ENCODE measurements at places on chromosomes 16 and 17. TPM values are rescaled to one million over a fixed set of nuclear protein-coding genes. Genes with fewer than 3 reads are reported as not detected.

- no peaks in the 10 kb centered on the region for H3K36me3 ChIP-seq
- H3K27ac ChIP-seq = no peak overlapping the region
- H3K27me3 ChIP-seq = peaks cover 23% of the 10 kb centered on the region
- H3K4me1 ChIP-seq = no peaks in the 10 kb centered on the region
- DNase-seq = no peak
Measured at GRCh38 chr17:55705847-55706246, 16.8 kb downstream of the TMEM100 start.

DNA sequence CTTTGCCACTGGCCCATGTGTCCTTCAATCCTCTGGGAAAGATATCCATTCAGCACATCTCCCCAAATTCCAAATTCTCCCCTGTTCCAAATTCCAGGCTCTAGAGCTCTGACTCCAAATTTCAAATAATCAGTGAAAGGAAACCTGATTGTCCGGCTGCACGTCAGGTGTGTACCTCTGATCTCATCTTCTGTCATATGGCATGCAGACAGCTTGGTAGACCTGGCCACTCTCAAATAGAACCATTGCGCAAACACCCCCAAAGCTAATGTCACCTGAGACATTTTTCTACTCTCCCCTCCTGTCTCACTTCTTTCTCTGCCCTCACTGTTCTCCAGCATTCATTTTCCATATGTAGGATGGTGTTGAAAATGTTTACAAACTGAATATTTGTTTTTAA lies 337.0 kb upstream of the DYNLRB2 start:
- no peak overlapping the region for H3K4me3 ChIP-seq
- no peak overlapping the region for H3K27ac ChIP-seq
- DNase-seq = no peak
- no peaks in the 10 kb centered on the region for H3K36me3 ChIP-seq
- H3K27me3 ChIP-seq = no peaks in the 10 kb centered on the region

GRCh38 chr16:177394-177822 lies 928 bp downstream of the HBA1 start:
- H3K27ac ChIP-seq = no peak overlapping the region
- peaks cover 51% of the 10 kb centered on the region for H3K27me3 ChIP-seq
- H3K4me1 ChIP-seq = peaks cover 5% of the 10 kb centered on the region
- no peaks in the 10 kb centered on the region for H3K36me3 ChIP-seq

- peaks cover 2% of the 10 kb centered on the region for H3K4me1 ChIP-seq
- no peaks in the 10 kb centered on the region for H3K36me3 ChIP-seq
- H3K4me3 ChIP-seq = no peak overlapping the region
Measured at GRCh38 chr17:75633486-75634375, 497 bp downstream of the SMIM5 start.

GRCh38 chr17:27893841-27894503 lies 807 bp upstream of the LYRM9 start:
- H3K27me3 ChIP-seq = peaks cover 34% of the 10 kb centered on the region
- DNase-seq = no peak
- H3K27ac ChIP-seq = no peak overlapping the region
- H3K36me3 ChIP-seq = peaks cover 2% of the 10 kb centered on the region

DNA sequence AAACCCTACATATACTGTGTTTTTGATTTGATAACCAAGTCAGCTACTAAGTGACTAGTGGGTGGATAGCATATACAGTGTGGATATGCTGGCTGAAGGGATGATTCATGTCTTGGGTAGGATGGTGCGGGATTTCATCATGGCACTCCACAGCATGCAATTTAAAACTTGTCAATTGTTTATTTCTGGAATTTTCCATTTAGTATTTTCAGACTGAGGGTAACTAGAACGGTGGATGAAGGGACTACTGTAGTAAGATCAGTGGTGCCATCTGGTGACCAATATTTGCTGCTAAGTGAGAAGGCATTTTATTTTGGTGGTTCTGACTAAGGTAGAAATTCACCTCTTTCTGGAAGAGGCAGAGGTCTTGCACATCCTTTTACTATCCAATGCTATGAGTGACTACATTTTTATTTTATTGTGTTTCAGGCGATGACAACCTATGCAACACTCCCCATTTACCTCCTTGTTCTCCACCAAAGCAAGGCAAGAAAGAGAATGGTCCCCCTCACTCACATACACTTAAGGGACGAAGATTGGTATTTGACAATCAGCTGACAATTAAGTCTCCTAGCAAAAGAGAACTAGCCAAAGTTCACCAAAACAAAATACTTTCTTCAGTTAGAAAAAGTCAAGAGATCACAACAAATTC lies 3.1 kb downstream of the CDC6 start:
- no peak overlapping the region for H3K4me3 ChIP-seq
- DNase-seq = no peak
- peak overlapping the region; percentile 2 for H3K27ac ChIP-seq
- peaks cover 30% of the 10 kb centered on the region for H3K36me3 ChIP-seq
- H3K27me3 ChIP-seq = no peaks in the 10 kb centered on the region

DNA sequence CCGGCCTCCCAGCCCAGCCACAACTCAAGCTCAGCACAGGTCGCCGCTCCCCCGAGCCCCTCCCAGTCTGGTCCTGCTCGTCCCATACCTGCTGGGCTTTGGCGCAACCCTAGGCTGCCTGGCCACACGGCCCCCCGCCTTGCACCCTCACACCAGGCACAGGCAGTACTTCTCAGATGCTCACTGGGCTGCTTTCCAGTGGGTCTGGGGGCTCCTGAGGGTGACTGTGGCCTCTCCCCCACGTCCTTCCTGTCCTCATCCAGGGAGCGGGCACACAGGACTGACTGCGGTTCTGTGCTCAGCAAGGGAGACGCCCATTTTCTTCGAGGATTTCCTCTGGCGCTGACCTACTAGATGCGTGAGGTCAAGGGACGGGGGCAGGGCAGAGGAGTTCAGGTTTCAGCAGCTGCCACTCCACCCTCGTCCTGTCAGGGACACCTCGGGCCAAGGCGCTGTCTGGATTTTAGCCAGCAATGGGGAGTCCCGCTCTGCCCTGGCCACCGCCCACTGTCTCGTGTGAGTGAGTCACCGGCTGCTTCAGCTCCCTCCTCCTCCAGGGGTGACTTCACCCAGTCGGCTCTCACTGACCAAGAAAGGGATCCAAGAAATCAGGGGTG lies 115.8 kb downstream of the NPIPB11 start:
- no peaks in the 10 kb centered on the region for H3K36me3 ChIP-seq
- H3K4me3 ChIP-seq = peak overlapping the region; percentile 30
- DNase-seq = peak; percentile 51
- no peaks in the 10 kb centered on the region for H3K27me3 ChIP-seq
- H3K4me1 ChIP-seq = peaks cover 1% of the 10 kb centered on the region

Gene RAB37
- 27.5 TPM for total RNA-seq

DNA sequence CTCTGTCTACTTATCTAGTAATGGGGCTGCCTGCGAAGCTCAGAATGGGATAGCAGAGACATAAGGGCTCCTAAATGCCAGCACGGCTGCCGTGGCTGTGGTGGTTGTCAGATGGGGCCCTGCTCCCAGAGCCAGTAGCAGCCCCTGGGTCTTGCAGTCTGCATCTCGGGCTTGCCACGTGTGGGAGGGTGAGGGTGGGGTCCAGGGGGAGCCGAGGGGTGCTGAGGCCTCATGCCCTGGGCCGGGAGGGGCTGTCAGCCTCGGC lies 88.8 kb upstream of the GSE1 start:
- no peak overlapping the region for H3K4me3 ChIP-seq
- H3K36me3 ChIP-seq = no peaks in the 10 kb centered on the region
- no peak overlapping the region for H3K27ac ChIP-seq

GRCh38 chr17:36978810-36979564 lies 30.2 kb downstream of the AATF start:
- DNase-seq = no peak
- no peak overlapping the region for H3K27ac ChIP-seq
- H3K36me3 ChIP-seq = peaks cover 7% of the 10 kb centered on the region
- no peaks in the 10 kb centered on the region for H3K27me3 ChIP-seq
- peaks cover 7% of the 10 kb centered on the region for H3K4me1 ChIP-seq

DNA sequence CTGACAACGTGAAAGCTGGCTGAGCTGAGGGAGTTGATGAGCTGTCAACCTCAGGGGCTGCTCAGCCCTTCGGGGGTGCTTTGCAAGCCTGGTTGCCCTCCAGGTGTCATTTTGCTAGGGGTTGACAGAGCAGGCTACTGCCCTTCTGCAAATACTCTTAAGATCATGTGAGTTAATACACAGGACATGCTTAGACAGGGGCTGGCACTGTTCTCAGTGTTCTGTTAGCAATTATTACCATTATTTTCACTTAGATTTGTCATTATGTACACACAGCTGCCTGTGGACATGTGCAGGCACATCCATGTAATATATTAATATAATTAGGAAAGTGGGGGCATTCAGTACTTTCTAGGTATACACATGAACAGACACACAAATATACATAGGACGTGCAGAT lies 554.3 kb upstream of the HSBP1 start:
- no peak overlapping the region for H3K4me3 ChIP-seq
- no peaks in the 10 kb centered on the region for H3K27me3 ChIP-seq
- no peak overlapping the region for H3K27ac ChIP-seq
- no peaks in the 10 kb centered on the region for H3K4me1 ChIP-seq

- no peaks in the 10 kb centered on the region for H3K27me3 ChIP-seq
- H3K36me3 ChIP-seq = no peaks in the 10 kb centered on the region
- H3K27ac ChIP-seq = no peak overlapping the region
- no peaks in the 10 kb centered on the region for H3K4me1 ChIP-seq
Measured at GRCh38 chr16:35687781-35688180, 2228.4 kb downstream of the TP53TG3F start.

DNA sequence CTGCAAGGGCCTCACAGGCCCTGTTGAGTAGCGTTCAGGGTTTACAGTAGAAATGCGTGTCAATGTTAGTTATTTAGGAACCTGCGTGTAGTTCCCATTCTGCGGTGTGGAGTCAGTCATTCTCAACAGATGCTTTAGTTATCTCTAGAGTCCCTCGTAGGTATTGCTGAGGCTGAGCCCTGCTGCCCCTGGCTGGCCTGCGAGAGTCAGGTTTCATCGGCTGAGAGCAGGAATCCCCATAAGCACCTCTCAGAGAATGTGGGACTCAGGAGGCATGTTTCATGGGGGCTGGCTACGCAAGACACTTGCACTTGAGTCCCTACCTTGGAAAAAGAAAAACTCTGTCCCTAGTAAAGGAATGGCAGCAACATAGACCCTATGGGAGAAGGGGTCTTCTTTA lies 347.5 kb upstream of the ASIC2 start:
- H3K27ac ChIP-seq = no peak overlapping the region
- no peak overlapping the region for H3K4me3 ChIP-seq
- H3K4me1 ChIP-seq = peaks cover 12% of the 10 kb centered on the region
- no peaks in the 10 kb centered on the region for H3K27me3 ChIP-seq
- peaks cover 7% of the 10 kb centered on the region for H3K36me3 ChIP-seq

Gene SLC35G3
- not detected for total RNA-seq

GRCh38 chr17:49696233-49696761 lies 11.5 kb downstream of the SLC35B1 start:
- H3K4me3 ChIP-seq = peak overlapping the region; percentile 63
- DNase-seq = peak; percentile 58
- H3K4me1 ChIP-seq = peaks cover 32% of the 10 kb centered on the region
- peak overlapping the region; percentile 92 for H3K27ac ChIP-seq
- peaks cover 16% of the 10 kb centered on the region for H3K36me3 ChIP-seq

Gene PRSS36
- 0.31 TPM for total RNA-seq

- no peak overlapping the region for H3K4me3 ChIP-seq
- no peak for DNase-seq
- H3K36me3 ChIP-seq = no peaks in the 10 kb centered on the region
- H3K27me3 ChIP-seq = no peaks in the 10 kb centered on the region
Measured at GRCh38 chr16:80226499-80226898, 314.3 kb upstream of the DYNLRB2 start.

- H3K27ac ChIP-seq = no peak overlapping the region
- H3K27me3 ChIP-seq = peaks cover 18% of the 10 kb centered on the region
- DNase-seq = no peak
- H3K4me3 ChIP-seq = no peak overlapping the region
- no peaks in the 10 kb centered on the region for H3K36me3 ChIP-seq
Measured at GRCh38 chr16:54654429-54654828, 276.2 kb upstream of the IRX5 start.

Data from activated naive CD8-positive, alpha-beta T cell treated with anti-CD3 and anti-CD28 coated beads, Interleukin-2, amount 10 ng/mL, durations not matched to agents 7 days and 5 days (primary cell).